RWPE1 (cell line): ENCODE measurements at places on chromosomes 7 and 10.
A peak's percentile ranks its signal among the peaks of the same experiment; 100 is the strongest.

DNA sequence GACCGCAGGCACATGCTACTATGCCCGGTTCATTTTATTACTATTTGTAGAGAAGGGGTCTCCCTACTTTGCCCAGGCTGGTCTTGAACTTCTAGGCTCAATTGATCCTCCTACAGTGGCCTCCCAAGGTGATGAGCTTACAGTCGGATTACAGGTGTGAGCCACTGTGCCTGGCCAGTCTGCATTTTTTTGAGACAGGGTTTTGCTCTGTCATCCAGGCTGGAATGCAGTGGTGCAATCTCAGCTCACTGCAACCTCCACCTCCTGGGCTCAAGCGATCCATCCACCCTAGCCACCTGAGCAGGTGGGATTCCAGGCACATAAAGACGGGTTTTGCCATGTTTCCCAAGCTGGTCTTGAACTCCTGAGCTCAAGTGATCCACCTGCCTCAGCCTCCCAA lies 2.3 kb upstream of the H2BK1 start:
- DNase-seq = no peak

DNA sequence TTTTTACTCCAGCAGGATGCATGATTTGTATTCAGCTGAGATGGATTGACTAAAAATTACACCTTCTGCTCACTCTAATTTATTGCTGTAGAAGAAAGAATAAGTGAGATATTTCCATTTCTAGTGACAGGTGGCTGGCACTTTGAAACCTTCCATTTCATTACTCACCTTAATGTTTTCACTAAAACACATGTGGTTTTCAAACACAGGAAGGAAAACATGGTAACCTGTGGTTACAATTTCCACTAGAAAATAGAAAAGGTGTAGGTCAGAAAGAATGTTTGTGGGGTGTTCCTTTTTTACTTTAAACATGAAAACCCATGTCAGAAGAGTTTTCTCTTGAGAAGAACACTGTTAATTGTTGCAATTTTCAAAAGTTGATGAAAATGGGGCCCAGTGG lies 12.0 kb upstream of the PRKCQ start:
- DNase-seq = no peak

- DNase-seq = no peak
These were observed 108.6 kb downstream of the NSUN6 start for GRCh38 chr10:18542832-18543231.

DNA sequence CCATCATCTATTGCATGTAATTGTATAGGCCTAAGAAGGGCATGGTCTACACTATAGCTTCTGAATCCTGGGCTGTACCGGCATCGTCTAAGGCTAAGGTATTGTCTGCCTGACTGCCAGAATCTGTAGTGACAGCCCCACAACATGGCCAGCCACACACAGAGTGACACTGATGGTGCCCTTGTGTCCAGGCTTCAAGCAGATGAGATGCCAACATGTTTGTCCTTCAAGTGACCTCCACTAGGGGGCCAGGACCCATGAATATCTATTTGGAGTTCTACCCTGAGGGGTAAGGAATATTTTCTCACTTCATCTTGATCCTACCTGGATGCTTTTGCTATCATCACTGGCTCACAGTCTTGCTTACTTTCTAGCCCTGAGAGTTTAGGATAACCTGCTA lies 1.5 kb downstream of the CYP3A7 start:
- DNase-seq = no peak

- DNase-seq = no peak
These were observed 103.1 kb downstream of the PAXIP1 start for GRCh38 chr7:154899862-154900261.

- no peak for DNase-seq
These were observed 591.1 kb downstream of the TNS3 start for GRCh38 chr7:46990761-46991160.

DNA sequence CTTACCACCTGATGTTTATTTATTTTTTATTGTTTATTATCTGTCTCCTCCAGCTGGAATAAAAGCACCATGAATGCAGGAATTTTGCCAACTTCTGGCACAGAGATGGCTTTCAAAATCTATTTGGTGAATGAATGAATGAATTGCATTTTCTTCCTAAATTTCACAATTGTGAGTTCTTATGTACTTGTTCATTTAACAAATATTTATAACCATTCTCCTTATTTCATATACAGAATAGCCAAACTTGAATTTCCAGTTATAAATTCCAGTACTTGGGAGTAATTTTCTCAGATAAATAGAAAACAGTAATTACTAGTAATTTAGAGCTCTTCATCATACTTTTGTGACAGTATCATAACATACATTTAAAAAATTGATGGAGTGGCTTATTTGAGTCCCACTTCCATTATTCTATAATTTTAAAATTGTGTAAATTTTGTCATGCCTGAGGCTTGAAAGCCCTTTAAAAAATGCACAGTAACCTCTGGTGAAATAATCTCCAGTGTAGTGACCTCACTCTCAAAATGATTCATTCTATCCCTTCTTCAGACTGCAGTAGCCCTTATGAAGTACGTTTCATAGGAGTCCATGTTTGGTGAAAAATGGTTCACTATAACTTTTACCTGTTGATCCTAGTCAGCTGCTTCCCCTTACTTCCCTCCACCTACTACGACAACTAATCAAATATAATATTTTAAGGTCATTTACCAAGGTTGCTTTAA lies 40.0 kb upstream of the SRI start:
- DNase-seq = no peak

DNA sequence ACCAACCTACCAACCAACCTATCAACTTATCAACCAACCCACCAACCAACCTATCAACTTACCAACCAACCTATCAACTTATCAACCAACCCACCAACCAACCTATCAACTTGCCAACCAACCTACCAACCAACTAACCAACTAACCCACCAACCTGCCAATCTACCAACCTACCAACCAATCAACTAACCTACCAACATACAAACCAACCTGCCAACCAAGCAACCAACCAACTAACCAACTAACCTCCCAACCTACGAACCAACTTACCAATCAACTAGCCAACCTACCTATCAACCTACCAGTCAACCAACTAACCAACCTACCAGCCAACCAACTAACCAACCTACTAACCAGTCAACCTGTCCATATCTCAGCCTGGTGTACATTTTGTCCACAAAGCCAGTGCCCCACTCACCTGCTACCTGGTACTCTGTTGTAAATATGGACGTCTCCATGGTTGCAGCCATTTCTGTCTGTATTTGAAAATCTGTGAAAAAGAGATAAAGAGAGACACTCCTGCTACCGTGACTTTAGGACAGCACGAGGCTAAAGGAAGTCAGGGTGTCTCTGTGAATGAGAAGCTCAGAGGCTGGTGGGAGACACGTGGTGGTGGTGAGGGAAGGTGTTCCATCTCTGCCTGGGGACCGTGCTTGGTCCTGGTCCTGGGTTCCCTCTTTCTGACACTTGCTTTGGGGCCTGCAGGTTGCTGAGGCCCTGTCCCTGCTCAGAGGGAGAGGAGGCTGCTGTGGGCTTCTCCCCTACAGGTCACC lies 41.9 kb upstream of the IL15RA start:
- no peak for DNase-seq

- DNase-seq = no peak
These were observed 884.2 kb upstream of the ZNF722 start for GRCh38 chr7:63114371-63114985.

DNA sequence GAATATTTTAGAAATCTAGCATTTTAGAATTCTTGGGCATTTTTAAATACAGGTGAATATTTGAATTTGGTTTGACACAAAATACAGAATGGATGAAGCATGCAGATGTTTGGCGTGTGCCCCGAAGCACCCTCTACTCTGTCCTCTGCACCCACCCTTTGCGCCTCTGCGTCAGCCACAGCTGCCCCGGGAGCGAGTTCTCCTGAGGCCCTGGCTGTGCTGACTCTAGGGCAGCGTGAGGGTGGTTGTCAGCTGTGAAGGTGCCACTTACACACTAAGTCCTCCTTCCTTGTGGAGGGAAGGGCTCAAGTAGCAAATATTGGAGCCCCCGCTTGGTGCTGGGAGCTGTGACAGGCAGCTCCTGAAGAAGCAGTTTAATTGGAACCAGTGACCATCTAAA lies 48.4 kb downstream of the DAGLB start:
- DNase-seq = peak; percentile 46

DNA sequence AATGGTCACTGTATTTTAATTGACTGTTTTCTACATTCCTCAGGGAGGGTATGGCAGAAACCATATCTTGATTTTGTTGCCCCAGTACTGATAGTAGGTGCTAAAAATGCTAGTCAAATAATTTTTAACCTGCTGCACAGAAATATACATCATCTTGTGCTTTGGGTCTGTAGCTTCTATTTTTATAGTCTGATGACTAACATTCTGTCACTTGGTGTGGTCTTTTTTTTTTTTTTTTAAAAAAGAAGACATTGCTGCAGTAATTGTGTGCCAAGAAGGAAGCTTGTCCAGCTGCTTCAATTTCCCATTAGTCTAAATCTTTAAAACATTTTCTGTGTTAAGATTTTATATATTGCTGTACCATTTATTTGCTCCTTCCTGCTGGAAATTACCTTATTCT lies 83.6 kb downstream of the ICA1 start:
- no peak for DNase-seq

GRCh38 chr7:42262964-42263363 lies 26.0 kb upstream of the GLI3 start:
- peak; percentile 59 for DNase-seq

DNA sequence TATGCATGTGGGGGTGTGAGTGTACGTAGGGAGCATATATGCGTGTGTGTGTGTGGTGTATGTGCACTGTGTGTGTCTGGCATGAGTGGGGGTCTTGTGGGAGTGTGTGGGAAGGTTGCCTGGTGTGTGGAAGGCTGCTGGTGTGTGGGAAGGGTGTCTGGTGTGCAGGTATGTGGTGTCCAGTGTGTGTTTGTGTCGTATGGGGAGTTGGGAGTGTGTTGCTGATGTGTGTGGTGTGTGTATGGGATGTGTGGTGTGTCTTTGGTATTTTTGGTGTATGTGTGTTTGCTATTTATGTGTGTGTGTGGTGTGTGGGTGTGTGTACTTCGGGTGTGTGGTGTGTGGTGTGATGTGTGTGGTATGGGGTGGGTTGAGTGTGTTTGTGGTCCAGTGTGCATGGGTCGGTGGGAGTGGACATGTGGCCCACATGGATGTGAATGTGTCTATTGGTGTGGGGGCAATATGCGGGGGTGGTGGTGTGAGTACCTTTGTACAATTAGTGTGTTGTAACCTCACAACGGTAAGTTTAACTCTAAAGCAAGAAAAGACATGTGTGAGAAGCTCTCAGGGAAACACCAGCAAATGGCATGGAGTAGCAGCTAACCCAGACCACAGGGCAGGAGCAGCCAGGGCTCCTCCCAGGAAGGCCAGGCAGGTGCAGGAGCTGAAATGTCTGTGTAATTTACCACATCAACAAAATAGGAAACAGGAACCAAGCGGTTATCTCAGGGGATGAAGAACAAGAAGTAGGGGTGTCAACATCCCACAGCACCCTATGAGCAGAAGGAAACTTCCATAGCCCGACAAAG lies 11.9 kb downstream of the ANTXRL start:
- no peak for DNase-seq

- DNase-seq = no peak
These were observed 35.4 kb downstream of the TBATA start for GRCh38 chr10:70749756-70750155.

- no peak for DNase-seq
These were observed 183.7 kb upstream of the AUTS2 start for GRCh38 chr7:69414555-69414954.

DNA sequence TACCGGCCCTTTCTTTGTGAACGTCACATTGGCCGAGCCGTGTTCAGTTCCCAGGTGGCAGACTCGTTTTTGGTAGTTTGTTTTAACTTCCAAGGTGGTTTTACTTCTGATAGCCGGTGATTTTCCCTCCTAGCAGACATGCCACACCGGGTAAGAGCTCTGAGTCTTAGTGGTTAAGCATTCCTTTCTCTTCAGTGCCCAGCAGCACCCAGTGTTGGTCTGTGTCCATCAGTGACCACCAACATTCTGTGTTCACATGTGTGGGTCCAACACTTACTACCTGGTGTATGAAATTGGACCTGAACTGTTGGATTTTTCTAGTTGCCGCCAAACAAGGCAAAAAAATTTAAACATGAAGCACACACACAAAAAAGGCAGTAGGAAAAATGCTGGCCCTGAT lies 9.9 kb upstream of the CSGALNACT2 start:
- no peak for DNase-seq

DNA sequence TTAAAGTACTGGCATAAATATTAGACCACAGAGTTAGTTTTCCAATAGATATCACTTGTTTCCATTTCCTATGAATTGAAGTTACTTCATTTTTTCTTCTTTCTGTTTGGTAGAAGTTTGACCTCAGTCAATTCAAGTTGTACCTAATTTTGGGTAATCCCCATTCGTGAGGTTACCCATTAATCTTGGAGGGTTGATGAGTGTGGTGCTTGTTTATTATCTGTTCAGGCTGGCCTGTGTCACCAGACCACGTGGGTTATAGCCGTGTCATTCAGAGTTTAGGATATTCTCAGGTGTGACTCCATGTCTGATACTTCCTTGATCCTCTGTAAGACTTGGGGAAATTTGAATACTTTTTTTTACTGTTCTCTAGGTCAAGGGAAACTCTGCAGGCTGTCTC lies 133.9 kb upstream of the TPK1 start:
- no peak for DNase-seq

DNA sequence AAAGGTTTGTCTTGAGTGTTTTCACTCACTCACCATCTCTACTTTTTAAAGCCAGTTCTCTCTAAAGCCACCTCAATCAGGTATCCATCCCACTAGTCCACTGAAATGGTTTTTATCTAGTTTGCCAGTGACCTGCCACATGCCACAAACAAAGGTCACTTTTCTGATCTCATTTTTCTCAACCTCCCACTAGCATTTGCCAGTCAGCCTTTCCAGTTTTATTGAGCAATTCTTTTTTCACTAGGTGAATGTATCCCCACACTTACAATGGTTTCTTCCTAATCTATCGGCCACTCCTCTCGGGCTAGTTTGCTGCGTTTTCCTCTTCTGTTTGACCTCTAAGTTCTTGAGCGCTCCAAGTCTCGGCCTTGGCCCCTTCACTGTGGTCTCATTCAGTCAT lies 44.9 kb upstream of the ARL4A start:
- DNase-seq = no peak

DNA sequence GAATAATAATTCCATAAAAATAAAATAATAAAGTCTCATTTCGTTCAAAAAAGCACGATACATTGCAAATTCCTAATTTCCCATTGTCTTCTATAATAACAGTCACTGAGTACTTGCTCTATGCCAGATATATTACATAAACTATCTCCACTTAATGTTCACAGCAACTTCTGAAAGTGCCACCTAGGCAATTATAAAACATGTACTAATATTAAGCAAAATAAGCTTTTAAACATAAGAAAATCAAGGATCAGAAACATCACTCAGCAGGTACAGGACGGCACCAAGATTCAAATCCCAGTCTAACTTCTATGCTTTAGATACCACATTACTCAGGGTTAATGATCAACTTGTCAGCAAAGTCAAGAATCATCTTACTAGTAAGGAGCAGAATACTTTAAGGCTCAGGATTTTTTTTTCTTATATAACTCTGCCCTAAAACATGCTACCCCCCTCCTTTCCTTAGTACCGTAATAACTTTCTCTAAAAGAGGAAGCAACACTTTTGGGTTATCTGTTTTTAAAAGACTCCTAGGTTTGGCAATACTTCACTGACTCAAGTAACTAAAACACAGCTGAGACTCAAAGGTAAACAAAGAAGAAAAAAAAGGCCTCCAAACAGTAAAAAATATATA lies 51.3 kb downstream of the USP6NL start:
- DNase-seq = no peak
